ENCODE measurements at places on chromosomes 5 and 9.
A peak's percentile ranks its signal among the peaks of the same experiment; 100 is the strongest.

GRCh38 chr5:88660947-88661805 is 221.8 kb downstream of the MEF2C start:
- peak; percentile 50 for DNase-seq

DNA sequence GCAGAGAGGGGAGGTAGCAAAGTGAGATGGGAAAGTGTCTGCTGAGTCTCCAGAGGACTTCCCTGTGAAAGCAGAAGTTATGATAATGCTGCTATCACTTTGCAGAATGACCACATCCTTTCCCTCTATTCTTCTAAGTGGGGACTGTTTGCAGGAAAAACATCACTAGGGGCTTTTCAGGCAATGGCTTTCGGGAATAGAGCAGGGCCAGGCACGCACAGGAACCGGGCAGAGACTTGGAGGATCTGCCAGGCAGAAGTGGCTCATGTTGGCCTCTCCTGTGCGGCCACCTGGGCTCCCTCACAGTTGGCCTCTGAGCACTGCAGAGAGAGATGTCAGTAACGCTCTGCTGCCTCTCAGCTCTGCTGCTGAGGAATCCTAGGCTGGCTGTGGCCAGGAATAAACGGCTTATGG is 214.7 kb downstream of the MAST4 start:
- DNase-seq: no peak

GRCh38 chr5:180102636-180103035 is 31.1 kb upstream of the RNF130 start:
- DNase-seq: no peak

- DNase-seq: no peak
Observed at GRCh38 chr9:133873009-133873408, 119.1 kb downstream of the VAV2 start.

DNA sequence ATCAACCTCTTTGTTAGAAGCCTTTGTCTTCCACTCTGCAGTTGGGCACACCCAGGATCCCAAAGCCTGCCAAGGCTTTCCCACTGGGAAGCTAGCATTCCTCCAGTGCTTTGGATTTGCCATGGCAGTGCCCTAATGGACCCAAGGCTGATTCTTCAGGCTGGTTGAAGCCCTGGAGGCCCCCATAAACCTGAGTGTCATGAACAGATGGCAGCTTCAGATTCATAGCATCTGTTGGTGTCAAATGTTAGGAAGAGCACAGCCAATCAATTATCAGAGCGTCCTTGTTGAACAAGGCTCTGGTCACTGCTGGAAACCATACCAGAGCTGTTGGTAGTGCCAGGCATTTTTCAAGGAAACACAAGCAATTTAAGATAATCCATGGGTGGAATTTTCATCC is 241.1 kb upstream of the KLF4 start:
- no peak for DNase-seq

GRCh38 chr9:100447041-100447440 is 20.1 kb downstream of the MSANTD3 start:
- no peak for DNase-seq

DNA sequence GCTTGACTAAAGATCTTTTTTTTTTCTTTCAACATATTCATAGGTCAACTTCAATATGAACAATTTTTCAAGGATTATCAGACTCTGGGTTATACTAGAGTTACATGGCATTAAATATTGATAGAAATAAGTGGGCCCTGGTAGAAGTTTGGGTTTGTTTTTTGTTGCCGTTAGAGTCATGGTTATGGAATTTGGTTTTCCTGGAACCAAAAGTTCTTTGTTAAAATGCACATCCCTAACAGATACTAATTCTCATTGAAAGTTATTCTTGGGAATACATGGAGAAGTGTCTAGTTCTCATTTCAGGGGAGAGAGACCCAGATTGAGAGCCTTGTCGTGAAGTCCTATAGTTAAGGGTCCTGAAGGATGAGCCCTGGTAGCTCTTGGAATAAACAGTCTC is 124.9 kb downstream of the FGF1 start:
- DNase-seq: no peak

- DNase-seq: no peak
Observed at GRCh38 chr9:35738186-35738585, 5.7 kb downstream of the CREB3 start.

- DNase-seq: no peak
Observed at GRCh38 chr5:95440825-95441224, 49.7 kb downstream of the FAM81B start.

DNA sequence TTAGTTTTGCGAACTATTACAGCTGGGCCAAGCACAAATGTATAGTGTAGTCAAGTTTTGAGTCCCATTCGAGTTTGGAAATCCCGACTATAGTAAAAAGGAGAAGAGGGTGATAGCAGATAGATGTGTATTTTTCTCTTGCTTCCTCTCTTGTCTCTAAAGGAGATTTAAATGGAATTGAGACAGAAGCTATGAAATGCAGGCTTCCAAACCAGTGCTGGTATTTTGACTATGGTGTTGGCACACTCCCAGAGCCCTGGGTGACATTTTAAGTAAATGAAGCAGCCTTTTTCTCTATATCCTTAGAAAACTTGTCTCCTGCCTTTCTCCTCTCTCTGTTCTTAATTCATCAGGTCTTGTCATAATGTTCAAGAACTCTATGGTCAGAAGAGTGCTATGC is 17.7 kb upstream of the AUH start:
- no peak for DNase-seq

- no peak for DNase-seq
Observed at GRCh38 chr5:97764700-97765099, 581.7 kb upstream of the RIOK2 start.

- DNase-seq: no peak
Observed at GRCh38 chr5:83097689-83098231, 20.4 kb downstream of the XRCC4 start.

GRCh38 chr9:118871531-118871930 is 497.7 kb downstream of the BRINP1 start:
- DNase-seq: no peak

GRCh38 chr5:150522504-150523414 is 14.8 kb downstream of the NDST1 start:
- no peak for DNase-seq
